NCI-H460 (cell line): ENCODE measurements at places on chromosomes 5 and 9. TPM values are rescaled to one million over a fixed set of nuclear protein-coding genes. Genes with fewer than 3 reads are reported as not detected.
A peak's percentile ranks its signal among the peaks of the same experiment; 100 is the strongest.

Gene S1PR3
- total RNA-seq, result 3.0 and 3.3 TPM in 2 replicates

Gene PCDHA7
- total RNA-seq, result 0.15 TPM in 1 of 2 replicates, not detected in the other

DNA sequence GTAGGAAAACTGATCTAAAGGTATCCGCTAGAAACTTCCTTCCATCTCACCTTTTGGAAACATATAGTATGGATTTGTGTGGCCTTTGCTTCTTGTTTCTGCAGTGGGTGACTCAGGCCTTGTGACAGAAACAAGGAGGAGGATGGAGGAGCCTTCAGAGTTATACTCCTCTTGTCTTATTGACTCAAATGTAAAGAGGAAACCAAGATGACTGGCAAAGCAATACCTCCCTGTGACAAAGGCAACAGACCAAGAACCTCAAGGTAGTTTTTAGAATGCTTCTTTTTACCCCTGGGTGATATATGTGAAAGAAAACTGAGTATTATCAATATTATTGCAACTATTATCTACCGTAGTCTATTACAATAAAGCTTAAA is 123.3 kb upstream of the SLIT3 start:
- no peak for DNase-seq

Gene FAM169A
- total RNA-seq, result 15.8 and 18.5 TPM in 2 replicates

Gene PFN3
- total RNA-seq, result not detected in 2 replicates

GRCh38 chr9:91818225-91818585 is 131.8 kb downstream of the ROR2 start:
- no peak for DNase-seq

DNA sequence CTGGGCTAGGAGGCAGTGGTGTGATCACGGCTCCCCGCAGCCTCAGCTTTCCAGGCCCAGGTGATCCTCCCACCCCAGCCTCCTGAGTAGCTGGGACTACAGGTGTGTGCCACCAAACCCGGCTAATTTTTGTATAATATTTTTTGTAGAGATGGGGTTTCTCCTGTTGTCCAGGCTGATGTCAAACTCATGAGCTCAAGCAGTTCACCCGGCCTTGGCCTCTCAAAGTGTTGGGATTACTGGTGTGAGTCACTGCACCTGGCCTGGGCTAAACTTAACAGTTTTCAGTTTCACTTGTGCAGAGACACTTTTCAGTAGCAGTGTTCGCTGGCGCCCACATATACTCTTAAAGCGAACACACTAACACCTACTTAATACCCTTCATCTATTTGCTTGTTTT is 205.6 kb upstream of the ZNF608 start:
- no peak for DNase-seq

- DNase-seq, result no peak
Measured at GRCh38 chr9:16131264-16131663, 578.4 kb downstream of the CCDC171 start.

- DNase-seq, result no peak
Measured at GRCh38 chr5:125396462-125396861, 650.0 kb upstream of the ZNF608 start.

- DNase-seq, result no peak
Measured at GRCh38 chr5:124941051-124942049, 194.9 kb upstream of the ZNF608 start.

GRCh38 chr5:82163452-82164175 is 114.5 kb downstream of the RPS23 start:
- no peak for DNase-seq

Gene SPATA31E1
- not detected in 2 replicates for total RNA-seq

DNA sequence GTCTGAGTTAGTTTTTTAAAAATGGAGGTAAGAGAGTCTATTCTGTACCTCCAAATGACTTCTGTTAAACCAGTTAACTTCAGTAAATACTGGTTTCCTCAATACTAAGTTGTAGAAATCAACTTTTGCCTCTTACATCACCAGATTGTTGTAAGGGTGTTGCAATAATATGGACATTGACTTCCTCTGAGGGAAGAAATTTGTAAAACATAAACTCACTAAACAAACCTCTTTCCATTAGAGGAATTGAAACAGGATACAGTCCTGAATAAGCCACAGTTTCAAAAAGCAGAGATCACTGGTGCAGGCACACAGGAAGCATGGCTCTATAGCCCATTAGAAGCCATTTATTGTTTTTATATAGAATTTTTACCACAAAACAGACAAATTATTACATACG is 32.7 kb upstream of the SLCO6A1 start:
- no peak for DNase-seq

Gene ORM2
- not detected in 2 replicates for total RNA-seq

- DNase-seq, result no peak
Measured at GRCh38 chr9:26748449-26749058, 144.0 kb downstream of the CAAP1 start.

GRCh38 chr5:158177146-158177545 is 318.2 kb upstream of the CLINT1 start:
- DNase-seq, result no peak

DNA sequence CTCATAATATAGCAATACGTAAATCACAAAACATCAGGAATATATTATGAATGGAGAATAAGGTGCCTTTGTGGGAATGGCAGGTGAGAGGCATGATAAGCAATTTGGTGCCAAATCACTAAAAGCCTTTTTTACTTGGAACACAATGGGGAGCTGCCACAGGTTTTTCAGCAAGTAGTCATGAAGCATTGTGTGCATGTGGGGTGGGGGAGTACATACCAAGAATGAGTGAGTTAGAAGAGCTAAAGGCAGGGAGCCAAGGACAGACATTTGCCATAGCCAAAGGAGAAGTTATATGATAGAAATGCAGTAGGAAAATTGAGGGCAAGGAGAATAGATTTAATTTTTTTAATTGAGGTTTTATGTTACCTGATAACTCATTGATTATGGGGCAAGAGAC is 445.0 kb upstream of the SMC2 start:
- DNase-seq, result no peak

- no peak for DNase-seq
Measured at GRCh38 chr9:114962809-114963208, 32.4 kb upstream of the TNFSF8 start.

- no peak for DNase-seq
Measured at GRCh38 chr5:82358457-82358856, 80.3 kb upstream of the RPS23 start.

Gene POLK
- 31.6 and 35.1 TPM in 2 replicates for total RNA-seq

- no peak for DNase-seq
Measured at GRCh38 chr9:128304136-128304970, 17.9 kb downstream of the TRUB2 start.

DNA sequence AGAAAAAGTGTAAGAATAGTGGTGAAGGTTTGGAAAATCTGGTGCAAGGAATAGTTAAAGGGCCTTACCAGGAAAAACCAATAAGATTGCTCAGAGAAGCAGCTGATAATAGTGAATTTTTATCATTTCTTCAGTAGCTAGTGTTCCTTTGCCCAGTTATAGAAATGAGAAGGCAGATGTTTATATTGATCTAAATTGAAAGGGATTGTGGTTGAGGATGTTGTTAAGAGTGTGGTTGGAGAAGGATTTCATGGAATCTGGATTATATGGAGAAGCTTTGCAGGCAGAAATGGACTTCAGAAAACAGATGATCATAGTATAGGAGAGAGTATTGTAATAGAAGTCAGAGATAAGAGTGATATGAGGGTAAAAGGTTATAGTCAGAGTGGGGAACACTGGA is 102.6 kb downstream of the XRCC4 start:
- DNase-seq, result no peak

DNA sequence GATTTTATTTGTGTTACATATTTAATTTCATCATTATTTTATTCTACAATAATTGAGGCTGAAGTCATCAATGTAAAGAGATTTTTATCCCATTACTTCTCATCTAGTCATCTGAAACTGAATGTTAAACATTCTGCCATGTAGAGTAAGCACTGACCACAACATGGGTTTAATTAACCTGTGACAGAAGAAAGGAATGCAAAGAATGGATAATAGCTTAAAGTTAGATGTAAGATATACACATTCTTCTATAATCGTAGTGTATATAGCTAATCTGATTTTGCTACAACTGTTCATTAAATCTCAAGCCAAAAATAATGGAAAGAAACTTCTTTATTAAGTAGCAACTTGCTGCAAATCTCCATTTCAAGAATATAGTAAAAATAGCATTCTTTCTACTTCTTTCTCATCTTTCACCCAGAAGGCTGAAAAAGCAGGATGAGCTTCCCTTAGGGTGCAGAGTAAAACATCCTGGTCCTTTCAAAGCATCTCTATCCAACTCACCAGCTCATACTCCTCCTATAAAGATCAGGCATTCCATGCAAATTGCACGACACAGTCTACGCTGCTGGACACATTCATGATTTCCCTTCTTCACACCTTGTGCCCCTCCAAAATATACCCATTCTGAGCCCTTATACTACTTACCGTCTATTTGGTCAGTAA is 115.2 kb downstream of the EFNA5 start:
- DNase-seq, result no peak

GRCh38 chr5:151601391-151601790 is 10.3 kb upstream of the FAT2 start:
- DNase-seq, result no peak

DNA sequence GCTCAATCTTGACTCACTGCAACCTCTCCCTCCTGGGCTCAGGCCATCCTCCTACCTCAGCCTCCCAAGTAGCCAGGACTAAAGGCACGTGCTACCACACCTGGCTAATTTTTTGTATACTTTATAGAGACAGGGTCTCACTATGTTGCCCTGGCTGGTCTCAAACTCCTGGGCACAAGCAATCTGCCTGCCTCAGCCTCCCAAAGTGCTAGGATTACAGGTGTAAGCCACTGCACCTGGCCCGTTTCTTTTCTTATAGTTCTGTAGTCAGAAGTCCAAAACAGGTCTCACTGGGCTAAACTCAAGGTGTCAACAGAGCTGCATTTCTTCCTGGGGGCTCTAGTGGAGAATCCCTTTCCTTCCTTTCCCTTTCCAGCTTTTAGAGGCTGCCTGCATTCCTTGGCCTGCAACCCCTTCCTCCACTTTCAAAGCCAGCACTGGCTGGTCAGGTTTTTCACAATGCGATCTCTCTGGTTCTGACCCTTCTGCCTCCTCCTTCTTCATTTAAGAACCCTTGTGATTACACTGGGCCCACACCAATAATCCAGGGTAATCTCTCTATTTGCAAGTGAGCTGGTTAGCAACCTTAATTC is 16.3 kb downstream of the IRF1 start:
- no peak for DNase-seq

Gene MZB1
- total RNA-seq, result 0.10 and 0.52 TPM in 2 replicates

Gene ARHGEF39
- total RNA-seq, result 5.0 and 7.5 TPM in 2 replicates

GRCh38 chr9:18970393-18970792 is 62.6 kb downstream of the SAXO1 start:
- no peak for DNase-seq

DNA sequence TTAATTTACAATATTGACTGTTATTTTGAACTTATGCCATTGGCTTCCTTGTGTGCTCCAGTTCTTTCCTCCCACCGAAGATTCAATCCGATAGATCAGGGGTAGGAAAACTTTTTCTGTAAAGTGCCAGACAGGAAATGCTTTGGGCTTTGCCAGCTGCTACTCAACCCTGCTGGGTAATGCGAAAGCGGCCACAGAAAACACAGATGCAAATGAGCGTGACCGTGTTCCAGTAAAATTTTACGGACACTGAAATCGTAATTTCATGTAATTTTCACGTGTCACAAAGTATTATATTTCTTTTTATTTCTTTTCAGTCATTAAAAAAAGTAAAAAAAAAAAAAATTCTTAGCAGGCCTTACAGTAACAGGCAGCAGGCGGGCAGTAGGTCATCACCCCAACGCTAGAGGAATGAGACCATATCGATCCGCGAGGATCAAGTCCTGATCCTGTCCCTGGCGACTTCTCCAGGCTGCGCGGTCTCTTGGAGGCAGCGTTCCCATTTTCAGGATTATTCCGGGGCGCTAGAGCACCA is 599 bp downstream of the NMRK1 start:
- peak; percentile 28 for DNase-seq

Gene PCDHGA10
- 5.1 TPM in 2 replicates for total RNA-seq

Gene PCDHGB3
- total RNA-seq, result 0.52 and 1.1 TPM in 2 replicates

DNA sequence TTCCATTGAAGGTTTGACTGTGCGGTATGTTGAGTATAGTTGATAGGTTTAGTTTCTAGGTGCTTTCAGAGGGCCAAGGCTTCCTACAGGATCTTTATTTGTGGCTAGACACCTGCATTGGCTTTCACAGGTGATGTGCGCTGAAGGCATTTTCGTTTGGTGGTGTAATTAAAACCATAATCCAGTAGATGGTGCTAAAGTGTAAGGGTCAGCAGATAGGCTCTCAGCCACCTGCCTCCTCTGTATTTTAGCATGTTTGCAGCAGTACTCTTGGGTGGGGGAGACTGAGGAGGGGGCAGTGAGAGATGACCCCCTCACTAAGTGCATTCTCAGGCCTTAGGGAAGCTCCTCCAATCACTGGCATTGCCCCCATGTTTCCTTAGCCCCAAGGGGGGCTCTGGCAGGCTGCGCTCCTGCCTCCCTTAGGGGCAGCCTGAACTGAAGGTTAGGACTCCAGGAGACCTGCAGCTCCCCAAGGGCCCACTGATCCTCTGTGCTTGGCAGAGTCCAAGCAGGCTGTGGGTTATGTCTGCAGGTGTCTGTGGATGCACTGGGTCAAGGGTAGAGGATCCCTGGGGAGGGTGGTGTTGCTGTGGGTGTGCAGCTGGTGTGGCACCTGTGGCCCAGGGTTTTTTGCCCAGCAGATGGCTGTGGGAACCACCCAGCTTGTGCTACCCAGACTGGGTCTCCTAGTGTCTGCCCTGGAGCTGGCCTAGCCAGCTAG is 23.4 kb downstream of the CDK20 start:
- peak; percentile 8 for DNase-seq

DNA sequence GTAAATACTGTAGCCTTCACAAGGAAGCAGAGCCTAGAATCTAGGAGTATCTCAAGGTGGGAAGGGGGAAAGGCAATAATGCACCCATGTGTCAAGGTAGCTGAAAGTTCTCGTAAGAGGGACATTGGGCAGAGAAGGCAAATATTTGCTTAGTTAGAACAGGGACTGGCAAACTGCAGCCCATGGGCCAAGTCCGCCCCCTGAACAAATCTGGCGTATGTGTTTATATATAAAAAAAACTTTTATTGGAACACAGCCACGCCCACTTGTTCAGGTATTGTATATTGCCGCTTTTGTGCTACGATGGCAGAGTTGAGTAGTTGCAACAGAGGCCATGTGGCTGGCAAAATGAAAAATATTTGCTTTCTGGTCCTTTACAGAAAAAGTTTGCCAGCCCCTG is 16.1 kb downstream of the KCNN2 start:
- no peak for DNase-seq
